Adrenal gland (tissue), 19 donors: ENCODE measurements at places on chromosomes 3 and 15. TPM values are rescaled to one million over a fixed set of nuclear protein-coding genes. Genes with fewer than 3 reads are reported as not detected.

Gene P2RY12
- total RNA-seq = 2.8 TPM

Gene KCNMB3
- 1.4 TPM for total RNA-seq

Gene PTH1R
- total RNA-seq = 13.3 TPM

Gene VWA5B2
- total RNA-seq = 65.8 TPM

Gene SLC33A1
- total RNA-seq = 34.4 TPM

Gene CD200R1
- total RNA-seq = 2.3 TPM

Gene CSTA
- total RNA-seq = 2.2 TPM

GRCh38 chr15:36925653-36926426, 174.5 kb downstream of the MEIS2 start:
- no peak for DNase-seq

- no peak for DNase-seq
Measured at GRCh38 chr3:181713280-181713647, 1.5 kb downstream of the SOX2 start.

GRCh38 chr3:100744671-100745070, 35.4 kb downstream of the TFG start:
- DNase-seq = no peak

- DNase-seq = no peak
Measured at GRCh38 chr15:86973284-86973844, 893.7 kb downstream of the AGBL1 start.

DNA sequence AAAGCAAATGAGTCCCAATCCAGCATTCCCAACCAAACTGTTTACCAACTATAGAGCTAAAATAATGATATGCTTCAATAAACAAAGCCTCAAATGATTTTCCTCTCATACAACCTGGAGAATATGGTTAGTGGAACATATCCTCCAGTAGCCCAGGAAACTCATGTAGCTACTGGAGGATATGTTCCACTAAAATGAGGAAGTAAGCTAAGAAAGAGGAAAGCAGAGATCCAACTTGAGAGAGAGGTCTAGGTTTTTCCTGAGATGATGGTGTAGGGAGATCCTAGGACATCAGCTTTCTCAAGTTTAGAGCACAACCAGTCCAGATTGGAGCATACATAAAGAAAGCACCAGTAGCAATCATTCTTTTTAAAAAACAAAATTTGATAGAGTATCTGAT, 44.6 kb upstream of the SLC4A7 start:
- no peak for DNase-seq

- no peak for DNase-seq
Measured at GRCh38 chr3:39330824-39331223, 1.3 kb downstream of the CCR8 start.

- no peak for DNase-seq
Measured at GRCh38 chr3:11566916-11567315, 76.8 kb downstream of the VGLL4 start.

- DNase-seq = no peak
Measured at GRCh38 chr3:100984308-100984707, 8.9 kb downstream of the ABI3BP start.
